ENCODE measurements at places on chromosomes 3 and 15.

DNA sequence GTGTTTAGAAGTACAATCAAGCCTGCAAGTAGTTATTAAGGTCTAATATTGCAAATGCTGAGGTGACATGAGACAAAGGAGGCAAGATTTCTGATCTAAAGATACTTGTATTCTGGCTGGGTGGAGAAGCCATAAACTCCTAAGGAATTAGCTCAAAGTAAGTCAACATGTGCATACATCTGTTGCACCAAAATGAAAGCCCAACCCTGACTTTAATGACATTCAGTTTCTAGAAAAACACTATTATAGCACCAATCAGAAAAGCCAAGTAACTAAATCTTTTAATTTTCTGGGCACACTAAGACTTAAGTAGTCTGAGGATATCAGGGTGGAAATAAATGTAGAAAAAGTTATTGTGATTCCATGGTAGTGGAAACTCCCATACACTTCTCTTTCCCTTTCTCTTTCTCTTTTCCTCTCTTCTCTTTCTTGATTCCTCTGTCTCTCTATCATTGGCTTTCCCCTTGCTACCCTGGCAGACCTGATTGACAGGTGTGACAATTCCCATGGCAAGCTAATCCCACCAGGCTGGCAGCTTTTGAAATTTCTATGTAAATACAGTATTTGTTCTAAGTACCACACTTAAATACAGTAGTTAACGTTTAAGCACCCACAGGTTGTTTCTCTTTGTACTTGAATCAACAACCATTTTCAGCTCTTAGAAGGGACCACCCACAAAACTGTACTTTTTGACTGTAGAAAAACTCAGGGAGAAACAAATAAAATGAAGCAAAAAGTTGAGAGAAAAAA, 528.4 kb upstream of the SEMA6D start:
- no peak for DNase-seq

GRCh38 chr3:71753701-71754609, at the start of gene GPR27:
Gene GPR27 (plus strand): TSS chr3:71753855. CDS start chr3:71754050, 195 bp downstream.
- DNase-seq = peak; percentile 82

GRCh38 chr3:53192608-53193007, 31.6 kb downstream of the PRKCD start:
- DNase-seq = no peak

- DNase-seq = no peak
Measured at GRCh38 chr3:195148549-195148948, 122.4 kb downstream of the XXYLT1 start.

DNA sequence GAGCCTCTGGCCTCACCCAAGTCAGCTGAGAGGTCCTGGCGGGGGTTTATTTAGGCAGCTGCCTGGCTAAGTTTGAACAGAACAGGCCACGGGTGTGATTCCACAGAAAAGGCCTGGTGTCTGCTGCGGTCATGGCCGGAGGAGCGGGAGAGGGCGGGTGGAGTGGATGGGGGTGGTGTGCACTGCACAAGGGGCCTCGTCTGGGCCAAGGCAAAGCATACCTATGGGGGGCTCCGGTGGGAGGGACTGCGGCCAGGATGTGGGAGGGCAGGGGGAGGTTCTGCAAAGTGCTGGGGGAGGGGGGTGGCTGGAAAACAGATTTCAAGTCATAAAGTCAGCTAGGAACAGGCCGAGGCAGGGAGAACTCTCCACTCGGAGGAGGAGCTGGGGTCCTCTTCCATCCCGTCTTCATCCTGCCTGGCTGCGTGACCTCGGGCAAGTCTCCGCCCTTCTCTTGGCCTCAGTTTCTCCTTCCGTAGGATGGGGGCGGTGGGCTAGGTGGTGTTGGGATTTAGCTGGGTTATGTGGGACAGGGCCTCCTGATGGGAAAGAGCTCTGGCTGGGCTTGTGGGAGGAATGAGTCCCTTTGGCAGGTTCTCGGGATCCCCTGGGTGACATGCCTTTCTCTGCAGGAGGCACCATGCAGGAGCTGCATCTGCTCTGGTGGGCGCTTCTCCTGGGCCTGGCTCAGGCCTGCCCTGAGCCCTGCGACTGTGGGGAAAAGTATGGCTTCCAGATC, 878 bp downstream of the ISLR start:
- no peak for DNase-seq

DNA sequence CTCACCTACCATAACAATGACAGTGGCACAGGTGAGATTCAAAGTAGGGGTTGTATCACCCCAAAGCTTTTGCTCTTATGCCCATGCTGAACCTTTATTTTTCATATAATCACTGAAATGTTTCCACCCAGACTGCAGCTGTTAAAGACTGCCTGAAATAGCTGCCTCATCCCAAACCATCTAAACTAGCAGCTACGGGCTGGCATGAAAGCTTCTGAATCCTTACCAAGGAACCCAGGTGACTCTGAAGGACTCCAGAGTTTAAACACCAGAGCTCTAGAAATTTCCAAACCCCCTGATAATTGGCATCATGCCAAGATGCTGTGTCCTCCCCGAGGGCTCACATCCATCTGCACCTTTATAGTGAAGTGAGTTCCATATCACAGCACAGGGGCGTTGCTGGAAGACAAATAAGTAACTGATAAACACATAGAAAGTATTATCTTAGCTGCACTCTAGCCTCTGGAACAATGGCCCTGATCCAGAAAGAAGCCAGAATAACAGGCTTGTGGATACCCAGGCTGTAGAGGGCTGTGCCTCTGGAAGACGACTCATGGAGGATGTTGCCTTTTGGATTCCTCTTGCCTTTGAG, 238.9 kb downstream of the CADPS start:
- DNase-seq = peak; percentile 5

GRCh38 chr15:100275641-100276040, 66.1 kb downstream of the ADAMTS17 start:
- no peak for DNase-seq

DNA sequence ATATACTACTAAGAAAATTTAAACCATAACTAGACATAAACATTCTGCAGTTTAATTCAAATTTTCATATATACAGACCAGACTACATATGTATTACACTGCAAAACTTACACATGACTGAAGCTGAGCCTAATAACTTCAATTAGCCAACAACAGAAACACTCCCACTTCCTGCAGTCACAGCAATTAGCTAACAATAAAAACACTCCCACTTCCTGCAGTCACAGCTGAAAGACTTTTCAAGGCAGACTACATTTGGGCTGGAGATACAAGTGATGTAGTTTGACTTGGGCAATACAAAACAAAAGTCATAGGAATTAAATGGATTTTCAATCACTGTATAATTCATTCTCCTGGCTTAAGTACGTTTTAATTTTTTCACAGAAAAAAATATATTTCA, 10.3 kb downstream of the TM2D3 start:
- DNase-seq = no peak

DNA sequence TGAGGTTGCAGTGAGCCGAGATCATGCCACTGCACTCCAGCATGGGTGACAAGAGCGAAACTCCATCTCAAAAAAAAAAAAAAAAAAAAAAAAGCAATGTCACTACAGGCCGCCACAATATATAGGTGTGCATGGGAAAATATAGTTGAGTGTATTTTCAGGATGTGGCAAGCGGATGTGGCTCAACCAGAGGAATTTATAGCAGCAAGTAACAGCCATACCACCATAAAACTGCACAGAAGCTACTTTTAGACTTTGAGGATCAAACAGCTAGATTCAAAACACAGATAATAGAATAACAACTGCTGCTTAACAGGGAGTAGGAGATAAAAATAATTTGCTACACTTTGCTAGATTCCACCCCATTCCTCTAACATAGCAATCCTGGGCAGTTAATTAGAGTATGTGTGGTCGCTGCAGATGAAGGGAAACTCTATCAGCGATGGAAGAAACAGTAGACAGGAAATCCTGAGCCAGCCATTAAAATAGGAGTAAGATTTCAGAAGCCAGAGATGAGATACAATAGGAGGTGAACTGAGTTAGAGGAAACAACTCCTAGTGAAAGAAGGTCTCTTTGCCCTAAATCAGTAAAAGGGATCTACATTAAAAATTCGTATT, 318.7 kb upstream of the STT3B start:
- no peak for DNase-seq

- no peak for DNase-seq
Measured at GRCh38 chr15:67087507-67088172, 22.2 kb downstream of the SMAD3 start.

DNA sequence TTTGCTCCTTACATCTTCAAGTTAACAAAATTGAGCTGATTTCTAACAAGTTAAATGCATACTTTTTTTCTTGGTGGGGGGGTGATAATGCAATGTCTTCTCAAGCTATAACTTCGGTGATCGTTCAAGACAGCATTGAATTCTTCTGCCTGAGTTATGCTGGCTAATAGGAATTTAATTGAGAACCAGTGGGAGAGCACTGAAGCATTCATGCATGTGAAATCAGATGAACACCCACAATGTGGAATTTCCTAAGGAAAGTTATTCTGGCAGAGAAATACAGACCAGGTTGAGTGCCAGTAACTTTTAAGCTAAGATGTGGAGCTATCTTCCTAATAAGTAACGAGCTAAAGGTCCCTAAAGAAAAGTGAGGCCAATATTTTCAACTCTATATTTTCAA, 3.0 kb downstream of the SPATA16 start:
- peak; percentile 83 for DNase-seq
